ENCODE measurements at places on chromosomes 1 and 21.

DNA sequence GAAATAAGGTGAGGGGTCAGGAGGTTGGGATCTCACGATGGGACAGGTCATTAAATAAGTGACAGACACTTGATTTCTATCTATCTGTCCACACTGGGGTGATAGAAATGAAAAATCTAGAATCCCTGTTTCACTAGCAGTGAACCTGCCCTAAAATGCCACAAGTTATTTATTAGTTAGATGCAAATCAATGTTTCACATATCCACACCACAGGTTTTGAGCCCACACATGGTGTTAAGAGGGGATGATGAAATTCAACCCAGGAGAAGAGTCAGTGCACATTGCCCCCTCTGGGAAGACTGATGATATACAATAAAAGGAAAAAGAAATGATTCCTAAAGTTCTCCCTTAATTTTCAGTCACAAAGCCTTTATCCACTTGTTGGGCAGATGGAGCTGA lies 10.1 kb upstream of the NTPCR start:
- H3K27me3 ChIP-seq: no peaks in the 10 kb centered on the region
- H3K4me1 ChIP-seq: no peaks in the 10 kb centered on the region

DNA sequence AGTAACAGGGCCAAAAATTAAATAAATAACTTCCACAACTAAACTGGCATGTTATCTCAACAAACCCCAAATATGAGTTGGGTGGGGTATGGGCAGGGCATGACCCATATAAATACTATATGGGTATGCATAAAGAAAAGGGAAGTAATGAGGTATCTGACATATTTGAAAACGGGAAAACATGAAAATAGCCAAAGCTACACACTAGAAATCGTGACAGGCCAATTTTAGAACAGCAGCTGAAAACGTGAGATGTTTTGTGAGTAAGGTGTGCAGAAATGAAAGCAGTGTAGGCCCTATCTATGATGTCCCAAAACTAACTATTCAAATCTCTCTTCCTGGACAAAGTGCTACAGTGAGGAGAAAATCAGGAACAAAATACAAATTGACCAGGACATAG lies 537.9 kb upstream of the NR5A2 start:
- no peaks in the 10 kb centered on the region for H3K4me1 ChIP-seq
- H3K4me3 ChIP-seq: no peak overlapping the region
- no peaks in the 10 kb centered on the region for H3K36me3 ChIP-seq
- H3K27me3 ChIP-seq: no peaks in the 10 kb centered on the region
- H3K27ac ChIP-seq: no peak overlapping the region
- no peak for DNase-seq

DNA sequence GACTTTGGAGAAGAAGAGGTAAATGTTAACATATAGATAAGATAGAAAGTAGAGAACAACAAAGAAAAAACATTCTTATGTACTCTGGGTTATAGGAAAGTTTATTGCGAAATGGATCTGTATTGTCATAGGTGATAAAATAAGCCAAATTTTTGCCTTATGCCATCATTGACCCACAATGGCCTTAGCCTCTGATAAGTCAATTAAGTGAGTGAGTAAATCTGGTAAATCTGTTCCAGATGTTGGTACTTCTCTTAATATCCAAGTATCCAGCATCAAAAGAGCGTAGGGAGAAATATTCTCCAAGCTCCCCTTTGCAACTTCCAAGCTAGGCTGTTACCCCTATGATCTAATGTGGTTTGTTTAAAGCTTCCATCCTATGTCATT lies 38.3 kb upstream of the CLCA4 start:
- H3K27ac ChIP-seq: no peak overlapping the region
- no peaks in the 10 kb centered on the region for H3K36me3 ChIP-seq
- no peaks in the 10 kb centered on the region for H3K4me1 ChIP-seq
- H3K27me3 ChIP-seq: no peaks in the 10 kb centered on the region
- H3K4me3 ChIP-seq: no peak overlapping the region
- DNase-seq: no peak

GRCh38 chr1:175317779-175318178 lies 125.2 kb upstream of the KIAA0040 start:
- H3K4me1 ChIP-seq: no peaks in the 10 kb centered on the region
- no peak overlapping the region for H3K27ac ChIP-seq
- no peak overlapping the region for H3K4me3 ChIP-seq

- no peaks in the 10 kb centered on the region for H3K4me1 ChIP-seq
- DNase-seq: no peak
- peaks cover 4% of the 10 kb centered on the region for H3K36me3 ChIP-seq
- no peak overlapping the region for H3K27ac ChIP-seq
- no peaks in the 10 kb centered on the region for H3K27me3 ChIP-seq
- no peak overlapping the region for H3K4me3 ChIP-seq
Measured at GRCh38 chr1:8481650-8482380, 163.9 kb downstream of the SLC45A1 start.

DNA sequence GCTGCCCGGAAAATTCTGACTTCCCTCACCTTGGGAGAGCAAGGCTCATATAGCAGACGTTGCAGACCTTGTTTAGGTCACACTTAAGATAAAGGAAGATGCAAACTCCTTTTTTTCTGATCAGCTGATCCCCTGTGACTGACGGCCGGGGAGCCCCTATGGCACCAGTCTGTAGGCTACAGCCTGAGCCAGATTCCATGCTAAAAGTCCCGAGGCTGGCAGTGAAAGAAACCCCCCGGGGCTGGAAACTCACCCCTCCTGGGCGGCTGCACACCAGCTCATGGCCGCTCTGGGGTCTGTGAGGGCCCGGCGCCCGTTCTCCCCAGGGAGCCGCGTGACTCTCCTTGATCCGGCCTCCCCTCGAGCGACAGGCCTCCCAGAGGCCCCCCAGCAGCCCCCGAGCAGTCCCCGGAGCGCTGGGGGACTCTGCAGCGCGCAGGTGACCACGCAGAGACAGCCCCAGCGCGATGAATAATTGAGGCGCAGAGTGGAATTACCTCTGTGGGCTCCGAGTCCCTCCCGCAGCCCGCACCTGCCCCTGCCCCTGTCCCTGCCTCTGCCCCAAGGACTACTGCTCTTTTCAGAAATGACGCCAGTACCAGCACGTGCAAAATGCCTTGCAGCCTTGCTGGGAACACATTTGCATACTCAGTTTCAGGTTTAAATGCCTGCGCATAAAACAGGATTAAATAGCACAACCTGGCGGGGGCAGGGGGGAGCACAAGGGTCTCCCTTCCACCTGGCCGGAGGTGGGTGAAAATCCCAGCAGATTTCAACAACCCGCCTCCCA lies 62.6 kb upstream of the CLDN14 start:
- no peak overlapping the region for H3K27ac ChIP-seq
- H3K4me3 ChIP-seq: no peak overlapping the region
- DNase-seq: no peak

GRCh38 chr1:162285149-162285561 lies 91.5 kb downstream of the SPATA46 start:
- no peak for DNase-seq
- H3K27ac ChIP-seq: no peak overlapping the region
- no peak overlapping the region for H3K4me3 ChIP-seq
- H3K36me3 ChIP-seq: no peaks in the 10 kb centered on the region
- peaks cover 22% of the 10 kb centered on the region for H3K4me1 ChIP-seq

GRCh38 chr1:9816199-9816598 lies 7.6 kb downstream of the CLSTN1 start:
- no peak overlapping the region for H3K27ac ChIP-seq
- no peaks in the 10 kb centered on the region for H3K36me3 ChIP-seq
- no peaks in the 10 kb centered on the region for H3K4me1 ChIP-seq
- H3K4me3 ChIP-seq: no peak overlapping the region
- DNase-seq: no peak

GRCh38 chr1:89606227-89606980 lies 26.5 kb upstream of the LRRC8C start:
- H3K36me3 ChIP-seq: no peaks in the 10 kb centered on the region
- no peak overlapping the region for H3K4me3 ChIP-seq
- DNase-seq: no peak
- H3K27me3 ChIP-seq: no peaks in the 10 kb centered on the region
- no peak overlapping the region for H3K27ac ChIP-seq

Measured in ascending aorta (tissue), 2 donors.